ENCODE measurements at places on chromosomes 5 and 9.

GRCh38 chr5:159471904-159472303 is 141.6 kb upstream of the IL12B start:
- no peak for DNase-seq

DNA sequence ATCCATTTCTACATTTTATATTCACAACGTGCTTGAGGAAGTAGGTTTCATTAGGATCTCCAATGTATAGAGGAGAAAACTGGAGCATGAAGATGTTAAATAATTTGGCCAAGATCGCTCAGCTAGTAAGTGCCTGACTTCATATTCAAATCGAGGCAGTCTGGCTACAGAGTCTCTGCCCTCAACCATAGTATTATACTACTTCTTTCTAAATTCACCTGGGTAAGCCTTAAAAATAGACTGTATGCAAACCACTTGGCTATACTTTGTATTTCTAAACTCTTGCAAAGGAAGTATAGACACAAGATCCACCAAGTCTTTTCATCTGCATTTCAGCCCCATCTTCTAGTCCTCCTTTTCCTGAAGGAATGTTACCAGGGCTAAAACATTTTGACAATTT is 232.0 kb downstream of the PLK2 start:
- no peak for DNase-seq

DNA sequence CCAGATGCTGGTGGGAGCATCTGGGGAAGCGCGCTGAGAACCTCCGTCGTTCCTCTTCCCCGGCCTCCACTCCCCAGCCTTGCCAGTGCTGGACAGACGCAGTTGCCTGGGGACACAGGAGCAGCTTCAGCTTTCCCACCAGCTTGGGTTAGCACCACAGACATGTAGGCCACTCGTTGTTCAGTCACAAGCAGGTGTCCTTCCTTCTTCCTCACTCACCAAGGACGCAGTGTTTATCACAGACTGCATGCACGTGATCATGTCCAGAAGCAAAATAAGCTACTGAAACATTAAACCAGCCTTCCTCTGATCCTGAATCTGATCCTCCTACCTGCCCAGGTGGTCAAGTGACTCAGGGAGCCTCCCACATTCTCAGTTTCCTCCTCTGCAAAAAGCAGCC is 232.9 kb downstream of the SYK start:
- no peak for DNase-seq

DNA sequence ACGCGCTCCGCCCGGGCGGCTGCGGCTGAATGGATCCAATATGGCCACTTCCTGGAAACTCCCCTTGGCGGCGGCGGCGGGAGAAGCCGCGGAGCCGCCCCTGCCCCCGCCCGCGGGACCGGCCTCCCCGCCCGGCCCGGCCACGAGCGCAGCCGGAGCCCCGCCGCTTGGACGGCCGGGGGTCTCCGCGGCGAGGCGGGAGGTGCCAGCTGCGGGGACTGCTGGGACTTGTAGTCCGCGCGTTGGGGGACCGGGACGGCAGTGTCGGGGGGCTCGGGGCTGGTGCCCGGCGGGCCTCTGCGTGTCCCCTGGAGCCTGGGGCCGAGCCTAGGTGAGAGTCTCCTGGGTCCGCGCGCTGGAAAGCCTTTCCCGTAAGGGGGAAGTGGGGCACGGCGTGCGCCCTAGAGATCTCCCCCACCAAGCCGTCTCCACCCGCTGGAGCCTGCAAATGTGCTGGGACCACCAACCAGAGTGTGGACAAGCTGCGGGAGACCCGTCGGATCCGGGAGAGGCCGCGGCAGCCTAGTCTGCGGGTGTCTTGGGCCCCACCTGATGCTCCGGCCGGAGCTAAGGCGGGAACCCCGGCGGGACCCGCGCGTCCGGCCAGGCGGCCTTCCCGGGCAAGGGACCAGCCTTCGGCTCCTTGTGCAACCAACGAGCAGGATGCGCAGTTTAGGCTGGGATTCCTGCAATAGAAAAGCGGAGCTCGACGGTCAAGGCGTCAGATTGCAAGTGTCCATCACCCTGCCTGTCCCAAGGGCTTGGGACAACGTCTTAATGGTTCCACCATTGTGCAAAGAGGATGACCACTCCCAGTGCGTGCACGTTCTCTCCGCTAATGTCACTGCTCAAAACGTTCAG is at the start of gene SEPTIN8:
SEPTIN8 (minus strand) TSS at position 31 of the 861 bp plus-strand sequence. CDS start 102 bp downstream, outside the sequence.
- DNase-seq: peak; percentile 28

DNA sequence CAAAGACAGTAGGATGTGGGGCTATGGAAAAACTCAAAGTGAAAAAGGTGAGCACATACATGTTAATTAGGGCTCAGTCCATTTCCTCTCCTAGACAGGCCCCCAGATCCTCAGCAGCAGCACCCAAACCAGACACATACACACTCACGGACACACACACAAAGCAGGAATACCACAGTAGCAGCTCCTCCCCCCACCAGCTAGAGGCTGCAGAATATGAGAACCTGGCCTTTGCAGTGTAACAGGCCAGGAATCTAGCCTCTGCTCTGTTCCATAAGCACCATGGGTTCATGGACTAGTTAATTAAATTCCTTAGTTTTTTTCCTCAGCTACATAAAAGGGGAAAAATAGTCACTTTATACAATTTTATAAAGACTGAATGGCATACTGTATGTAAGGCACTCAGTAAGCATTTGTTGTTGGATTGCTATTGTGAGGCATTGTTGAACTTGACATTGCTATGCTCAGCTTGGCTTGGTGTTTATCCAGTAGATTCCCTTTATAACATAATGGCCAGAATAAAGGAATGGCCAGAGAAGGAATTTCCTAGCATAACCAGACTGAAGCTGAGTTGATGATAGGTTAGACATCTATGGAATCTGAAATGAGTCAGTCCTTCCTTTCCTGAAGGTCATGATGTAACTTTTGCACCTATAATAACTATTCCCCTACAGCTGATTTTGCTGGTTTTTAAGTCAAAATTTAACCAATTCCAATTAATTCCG is 186.8 kb downstream of the SEMA5A start:
- no peak for DNase-seq

GRCh38 chr9:110048976-110049698 is 158.8 kb downstream of the C9orf152 start:
- no peak for DNase-seq

Data from activated effector memory CD4-positive, alpha-beta T cell treated with Interleukin-2 at 50 U/mL for 16 hours (primary cell).